ENCODE measurements at places on chromosomes 5 and 9.

DNA sequence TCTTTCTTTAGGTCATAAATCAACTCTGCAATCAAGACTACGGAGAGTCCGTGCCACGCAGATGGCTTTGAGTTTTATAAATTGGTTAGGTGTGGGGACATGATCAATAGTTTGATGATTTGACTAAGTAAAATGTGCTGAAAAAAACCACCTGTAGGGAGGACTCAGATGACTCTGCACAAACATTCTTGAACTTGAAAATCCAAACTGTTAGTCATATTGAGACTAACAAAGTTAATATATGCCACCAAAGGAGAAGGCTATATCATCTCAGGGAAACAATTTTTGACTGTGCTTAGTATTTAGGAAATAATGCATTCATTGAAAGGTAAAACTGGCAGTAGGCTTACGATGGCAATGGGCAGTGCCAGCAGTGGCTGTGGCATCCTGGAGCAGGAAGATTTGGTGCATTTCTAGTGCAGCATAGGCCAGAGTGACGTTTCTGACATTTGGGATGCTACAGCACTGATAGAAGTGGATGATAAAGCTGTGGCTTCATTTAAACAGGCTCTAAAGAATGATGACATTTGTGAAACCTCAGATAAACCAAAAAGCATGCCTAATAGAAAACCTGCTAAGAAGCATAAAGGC lies 291.1 kb downstream of the MLLT3 start:
- no peak for DNase-seq

- DNase-seq: no peak
These were observed 37.4 kb downstream of the PRRX2 start for GRCh38 chr9:129702589-129703520.

- no peak for DNase-seq
These were observed 78.3 kb upstream of the TRIO start for GRCh38 chr5:14064841-14065240.

DNA sequence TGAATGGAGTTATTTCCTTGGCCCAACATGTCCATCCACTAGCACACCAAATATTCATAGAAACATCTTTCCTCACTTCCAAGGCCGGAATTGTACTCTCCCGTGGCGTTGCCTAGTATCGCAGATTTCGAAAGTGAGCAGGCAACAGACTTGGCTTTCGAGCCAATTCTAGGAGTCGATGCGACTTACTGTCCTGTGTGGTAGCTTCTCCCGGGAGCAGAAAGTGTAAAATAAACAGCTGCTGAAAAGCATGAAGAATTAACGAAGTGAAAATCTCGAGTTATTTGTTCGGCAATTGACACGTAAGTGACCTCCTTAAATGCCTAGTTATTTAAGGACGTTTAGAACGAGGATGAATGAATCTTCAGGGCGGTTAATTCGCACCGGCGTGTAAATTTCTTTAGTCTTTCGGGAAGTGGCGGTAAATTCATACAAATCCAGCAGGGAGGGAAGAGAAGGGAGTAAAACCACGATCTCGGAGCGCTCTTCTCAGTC lies 449 bp upstream of the PCSK5 start:
- DNase-seq: no peak

DNA sequence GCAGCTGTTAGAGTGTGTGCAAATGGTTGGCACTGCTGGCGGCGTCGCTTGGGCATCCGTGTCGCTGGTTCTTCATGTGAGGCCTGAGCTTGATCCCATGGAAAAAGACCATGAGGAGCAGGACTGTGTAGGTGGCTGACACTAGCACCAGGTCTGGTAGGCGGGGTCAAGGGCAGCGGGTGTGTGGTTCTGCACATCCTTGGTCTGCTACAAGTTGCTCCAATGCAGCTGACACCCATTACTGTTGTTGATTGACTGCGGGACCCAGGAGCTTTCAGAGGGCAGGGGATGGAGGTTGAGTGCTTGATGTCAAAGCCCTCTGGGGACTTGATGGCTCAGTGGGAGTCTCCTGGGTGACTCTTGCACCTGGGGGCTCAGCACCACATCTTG lies 29.0 kb upstream of the PITX1 start:
- DNase-seq: no peak

DNA sequence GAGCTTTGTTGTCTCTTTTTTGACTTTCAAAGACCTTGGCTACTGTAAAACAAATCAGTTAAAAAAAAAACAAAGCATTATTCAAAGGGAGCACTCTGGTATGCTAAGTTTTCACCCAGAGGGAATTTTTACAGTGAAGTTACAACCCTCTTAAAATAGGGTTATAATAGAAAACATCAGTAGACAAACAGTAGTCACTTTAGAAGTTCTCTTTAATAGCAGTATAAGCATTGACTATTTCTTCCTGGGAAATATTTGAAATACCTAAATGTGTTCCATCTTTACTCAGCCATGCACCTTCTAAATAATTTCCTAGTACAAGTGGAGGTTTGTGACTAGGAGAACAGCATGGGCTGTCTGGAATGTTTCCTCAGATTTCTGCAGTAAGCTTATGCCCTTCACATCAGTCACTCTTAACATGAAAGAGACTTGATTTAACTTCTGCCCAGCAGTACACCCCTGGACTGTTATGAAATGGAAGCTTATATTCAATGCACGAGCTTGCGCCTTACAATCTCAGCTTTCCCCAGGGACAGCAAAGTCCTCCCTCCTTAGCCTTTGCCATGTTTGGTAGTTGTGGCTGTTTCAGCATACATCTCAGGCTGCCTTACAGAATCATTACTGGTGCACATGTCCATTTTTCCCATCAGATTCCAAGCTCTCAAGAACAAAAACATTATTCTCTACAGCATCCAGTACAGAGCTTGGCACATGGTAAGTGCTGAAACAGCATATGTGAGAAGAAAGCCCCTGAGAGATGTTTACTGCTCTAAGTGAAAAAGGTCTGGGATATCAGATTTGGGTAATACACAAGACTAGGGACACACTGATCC lies 191.5 kb downstream of the ZNF608 start:
- DNase-seq: no peak

DNA sequence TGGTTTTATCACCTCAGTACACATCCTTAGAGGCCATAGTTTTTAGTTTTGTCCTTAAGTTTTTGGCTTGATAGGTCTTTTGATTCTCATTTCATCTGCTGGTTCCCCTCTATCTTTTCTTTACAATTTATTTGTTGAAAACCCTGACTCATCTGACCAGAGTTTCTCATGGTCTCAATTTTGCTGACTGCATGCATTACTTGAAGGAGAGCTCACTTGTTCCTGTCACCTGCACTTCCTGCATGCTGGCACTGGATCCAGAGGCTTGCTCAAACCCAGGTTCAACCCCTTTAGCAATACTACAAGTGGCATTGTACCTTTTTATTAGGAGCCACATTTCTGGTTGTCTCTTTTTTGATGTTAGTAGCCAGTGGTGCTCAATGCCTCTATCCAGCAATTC lies 26.7 kb downstream of the FBXO10 start:
- DNase-seq: no peak

- no peak for DNase-seq
These were observed 50.3 kb downstream of the SLC22A5 start for GRCh38 chr5:132419502-132420468.

GRCh38 chr5:59151162-59151889 lies 568.5 kb downstream of the RAB3C start:
- no peak for DNase-seq

DNA sequence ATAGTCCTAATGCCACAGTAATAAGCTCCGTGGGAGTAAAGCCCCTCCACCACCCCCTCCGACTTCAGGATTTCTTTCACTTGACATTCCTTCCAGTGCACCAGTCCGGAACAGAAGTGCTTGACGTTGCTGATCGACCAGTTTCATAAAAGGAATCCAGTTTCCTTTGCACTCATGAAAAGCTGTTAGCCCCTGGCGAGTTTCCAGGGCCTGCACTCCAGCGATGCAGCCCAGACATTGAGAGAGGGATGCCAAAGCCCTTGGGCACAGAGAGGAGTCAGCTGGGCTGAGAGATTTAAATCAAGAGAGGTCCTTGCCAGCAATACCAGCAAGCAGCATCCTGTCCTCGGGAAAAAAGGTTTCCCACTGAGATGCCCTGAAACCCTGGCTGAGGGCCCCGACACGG lies 170.1 kb downstream of the GABBR2 start:
- no peak for DNase-seq

DNA sequence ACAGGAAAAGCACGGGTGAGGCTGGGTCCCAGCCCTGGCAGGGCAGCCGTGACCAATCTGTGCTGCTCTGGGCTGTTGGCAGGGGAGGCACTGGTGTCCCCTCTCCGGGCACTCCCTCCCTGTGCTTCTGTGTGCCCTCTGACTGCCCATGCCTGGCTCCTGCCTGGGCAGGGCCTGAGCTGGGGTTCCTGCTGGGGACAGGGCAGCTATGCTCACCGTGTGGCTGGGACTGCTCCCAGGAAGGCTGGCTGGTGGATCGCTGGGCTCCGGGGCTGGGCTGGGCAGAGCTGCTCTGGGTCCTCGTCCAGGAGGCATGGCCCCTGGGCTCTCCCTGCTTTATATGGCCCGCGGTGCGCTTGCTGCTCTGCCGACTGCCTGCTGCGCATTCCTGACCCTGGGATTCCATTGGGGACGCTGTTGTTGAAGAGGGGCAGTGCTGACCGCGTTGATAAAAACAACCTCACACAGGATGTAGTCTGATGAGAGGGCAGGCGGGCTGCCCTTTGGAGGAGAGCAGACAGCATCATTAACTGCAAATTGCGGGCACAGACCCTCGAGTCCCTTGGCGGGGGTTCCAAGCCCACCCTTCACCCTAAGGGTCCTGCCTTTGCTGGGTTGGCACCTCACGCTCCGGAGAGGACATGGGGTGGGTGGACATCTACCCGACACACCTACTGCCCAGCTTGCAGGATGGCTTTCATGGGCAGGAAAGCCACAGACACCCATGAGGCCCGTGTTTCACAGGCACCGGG lies 955 bp downstream of the QRFP start:
- no peak for DNase-seq

- DNase-seq: no peak
These were observed 186.0 kb downstream of the PAX5 start for GRCh38 chr9:36847781-36848673.

DNA sequence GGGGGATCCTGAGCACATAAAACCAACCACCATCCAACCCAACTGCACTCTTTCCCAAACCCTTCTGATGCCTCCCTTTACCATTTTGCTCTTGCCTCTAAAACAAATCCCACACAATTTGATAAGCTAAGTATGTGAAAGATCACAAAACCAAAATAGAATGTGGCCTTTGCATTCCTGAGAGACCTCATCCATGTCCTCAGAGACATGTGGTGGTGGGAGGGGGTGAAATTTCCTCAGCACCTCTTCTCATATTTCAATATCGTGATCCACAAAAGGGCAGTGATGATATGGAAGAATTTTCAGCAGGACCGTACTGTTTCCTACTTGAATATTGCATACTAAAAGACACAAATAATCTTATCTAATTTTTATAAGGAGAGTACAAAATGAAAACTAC lies 423.3 kb downstream of the TLE1 start:
- no peak for DNase-seq

DNA sequence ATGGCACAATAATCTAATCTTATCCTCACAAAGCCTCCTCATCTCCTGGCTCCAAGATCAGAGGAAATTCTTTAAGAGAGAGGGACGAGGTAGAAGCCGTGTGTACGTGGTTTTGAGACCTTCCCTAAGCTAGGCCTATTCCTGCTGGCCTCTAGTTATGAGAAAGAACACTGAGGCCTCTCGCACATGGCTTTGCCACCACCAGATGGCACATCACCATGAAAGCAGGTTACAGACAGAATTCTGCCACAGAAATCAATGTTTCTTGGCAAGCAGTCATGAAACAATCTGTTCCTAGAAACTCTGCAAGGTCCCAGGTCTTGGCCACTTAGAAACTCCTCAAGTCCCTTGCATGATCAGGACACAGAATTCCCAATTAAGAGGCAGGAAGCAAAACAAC lies 268.2 kb upstream of the TAS2R1 start:
- DNase-seq: no peak
